ENCODE measurements at places on chromosomes 6 and 20.

DNA sequence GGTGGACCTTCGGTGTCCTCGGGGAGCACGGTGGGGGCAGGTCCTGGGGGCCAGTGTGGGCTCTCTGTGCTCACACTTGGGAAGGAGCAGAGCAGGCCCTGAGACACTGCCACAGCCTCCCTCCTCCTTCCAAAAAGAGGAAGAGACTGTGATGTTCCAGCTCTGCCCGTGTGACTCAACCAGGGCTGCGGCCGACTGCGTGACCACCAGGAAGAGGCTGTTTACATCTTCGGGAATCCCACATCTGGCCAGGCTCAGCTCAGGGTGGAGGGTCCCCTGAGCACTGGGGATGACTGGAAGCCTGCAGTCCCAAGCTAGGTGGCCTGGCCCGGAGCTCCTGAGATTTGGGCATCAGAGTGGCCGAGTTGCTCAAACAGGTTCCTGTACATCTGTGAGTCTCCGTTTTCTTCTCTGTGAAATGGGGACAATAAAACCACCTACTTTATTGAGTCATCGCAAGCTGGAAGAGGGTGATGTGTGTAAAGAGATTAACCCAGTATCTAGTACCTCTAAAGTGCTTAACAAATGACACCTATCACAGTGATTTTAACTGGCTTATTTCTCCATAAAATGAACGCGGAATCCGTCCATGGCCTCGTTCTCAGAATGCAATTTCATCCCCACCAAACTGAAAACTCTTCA, 242.1 kb downstream of the DLL1 start:
- DNase-seq, result peak; percentile 29

DNA sequence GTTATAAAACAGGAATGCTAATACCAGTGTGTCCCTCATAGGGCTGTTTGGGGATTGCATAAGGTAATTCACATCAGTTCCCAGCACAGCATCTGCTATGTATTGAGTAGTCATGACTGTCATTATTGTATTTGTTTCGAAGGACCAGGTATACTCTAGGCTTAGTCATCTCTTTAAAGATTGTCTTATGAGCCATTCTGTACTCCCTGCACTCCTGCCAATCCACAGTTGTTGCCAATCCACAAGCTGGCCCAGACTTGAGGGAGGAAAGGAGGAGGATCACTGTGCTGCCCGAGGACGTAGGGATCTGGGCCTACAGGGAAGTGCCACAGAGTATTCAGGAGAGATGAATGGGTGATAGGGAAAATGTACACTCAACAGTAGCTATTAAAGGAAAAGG, 113.0 kb upstream of the TIAM2 start:
- no peak for DNase-seq

DNA sequence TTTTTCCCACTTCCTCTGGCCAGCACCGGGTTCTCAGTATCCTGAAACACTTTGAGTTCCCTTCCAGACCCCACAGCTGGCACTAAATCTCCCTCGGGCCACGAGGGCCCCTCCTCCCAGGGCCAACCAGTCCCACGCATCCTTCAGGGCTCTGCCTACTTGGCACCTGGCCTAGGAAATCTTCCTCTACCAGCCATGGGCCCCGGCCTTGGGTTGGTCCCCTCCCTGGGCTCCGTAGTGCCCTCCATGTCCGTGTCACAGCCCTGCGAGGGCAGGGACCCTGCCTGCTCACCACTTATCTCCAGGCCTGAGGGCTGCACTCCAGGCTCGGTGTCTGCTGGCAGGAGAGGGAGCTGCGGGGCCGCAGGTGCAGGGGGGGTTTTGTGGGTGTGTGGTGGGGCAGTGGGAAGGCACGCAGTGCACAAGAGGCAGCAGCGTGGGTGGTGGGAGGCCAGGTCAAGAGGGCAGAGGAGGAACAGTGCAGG, 48.8 kb upstream of the CDH22 start:
- peak; percentile 53 for DNase-seq

- no peak for DNase-seq
Observed at GRCh38 chr6:129073051-129073450, 190.1 kb downstream of the LAMA2 start.

GRCh38 chr6:166675736-166676135, 48.7 kb upstream of the RPS6KA2 start:
- DNase-seq, result no peak

GRCh38 chr20:47019121-47019824, 124.6 kb downstream of the EYA2 start:
- DNase-seq, result no peak

DNA sequence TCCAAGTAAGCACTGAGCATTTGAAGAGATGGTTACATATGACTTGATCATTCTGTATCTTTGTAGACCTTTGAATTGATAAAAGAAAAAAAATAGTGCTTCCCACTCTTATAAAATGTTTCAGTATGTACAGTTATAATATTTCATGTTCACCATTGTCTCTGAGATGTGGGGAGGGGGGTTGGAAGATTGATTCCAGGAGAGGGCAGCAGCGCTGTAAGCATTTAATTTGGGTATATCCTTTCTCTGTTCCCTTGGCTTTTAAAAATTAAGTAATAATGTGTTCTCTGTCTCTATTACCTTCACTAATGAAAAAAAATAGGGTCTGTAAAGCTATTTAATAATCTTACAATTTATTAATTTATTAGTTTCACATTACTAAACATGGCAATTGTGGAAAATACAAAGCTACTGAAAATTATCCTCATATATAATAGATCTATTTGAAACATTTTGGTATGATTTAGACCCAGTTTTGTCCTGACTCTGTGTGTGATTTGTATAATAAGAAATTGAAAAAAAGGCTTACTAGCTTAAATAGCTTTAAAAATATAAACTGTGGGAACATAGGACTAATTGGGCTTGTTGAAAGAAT, 341.2 kb downstream of the CDKAL1 start:
- no peak for DNase-seq

GRCh38 chr6:50602292-50602691, 111.0 kb upstream of the TFAP2D start:
- DNase-seq, result no peak

DNA sequence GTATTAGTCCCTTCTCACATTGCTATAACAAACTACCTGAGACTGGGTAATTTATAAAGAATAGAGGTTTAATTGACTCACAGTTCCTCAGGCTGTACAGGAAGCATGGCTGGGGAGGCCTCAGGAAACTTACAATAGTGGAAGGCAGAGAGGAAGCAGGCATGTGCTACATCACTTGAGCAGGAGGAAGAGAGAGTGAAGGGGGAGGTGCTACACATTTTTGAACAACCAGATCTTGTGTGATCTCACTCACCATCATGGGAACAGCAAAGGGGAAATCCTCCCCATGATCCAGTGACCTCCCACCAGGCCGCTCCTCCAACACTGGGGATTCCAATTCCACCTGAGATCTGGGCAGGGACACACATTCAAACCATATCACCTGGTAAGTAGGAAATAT, 630.6 kb downstream of the QKI start:
- DNase-seq, result no peak

GRCh38 chr6:54697424-54697823, 149.1 kb upstream of the FAM83B start:
- no peak for DNase-seq

DNA sequence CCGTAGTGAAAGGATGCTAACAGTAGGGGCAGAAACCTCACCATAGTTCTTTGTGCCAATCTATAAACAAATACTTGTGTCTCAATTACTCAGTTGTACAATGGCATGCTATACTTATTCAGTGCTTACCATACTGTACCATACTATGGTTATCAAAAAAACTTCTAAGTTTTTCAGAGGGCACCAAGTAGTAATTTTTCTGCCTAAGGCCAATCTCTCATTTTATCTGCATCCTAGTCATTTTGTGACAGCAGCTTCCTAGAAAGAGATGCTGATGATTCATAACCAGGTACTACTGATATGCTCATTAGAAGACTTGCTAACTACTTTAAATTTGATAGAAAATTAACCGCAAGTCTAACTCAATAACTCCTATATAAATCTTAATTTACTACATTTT, 42.9 kb downstream of the TMEM244 start:
- DNase-seq, result no peak

DNA sequence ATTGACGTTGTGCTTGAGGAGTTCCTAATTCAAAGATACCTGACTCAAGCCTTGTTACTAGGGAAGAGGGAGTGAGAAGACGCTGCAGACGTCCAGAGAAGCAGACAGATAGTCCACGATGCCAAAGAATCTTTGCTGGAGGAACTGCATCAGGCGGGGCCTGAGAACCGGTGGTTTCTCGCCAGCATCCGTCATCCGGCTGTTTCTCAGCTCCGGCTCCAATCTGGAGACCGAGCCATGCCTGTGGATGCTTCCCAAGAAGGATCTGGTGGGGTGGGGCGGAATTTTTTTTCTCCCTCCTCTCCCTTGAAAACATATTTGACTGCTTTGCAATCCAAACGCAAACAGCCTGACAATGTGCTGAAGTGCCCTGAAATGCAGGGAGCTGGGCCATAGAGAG, 125.8 kb upstream of the SRSF6 start:
- DNase-seq, result no peak

- no peak for DNase-seq
Observed at GRCh38 chr6:85669735-85670194, 27.1 kb upstream of the SYNCRIP start.

DNA sequence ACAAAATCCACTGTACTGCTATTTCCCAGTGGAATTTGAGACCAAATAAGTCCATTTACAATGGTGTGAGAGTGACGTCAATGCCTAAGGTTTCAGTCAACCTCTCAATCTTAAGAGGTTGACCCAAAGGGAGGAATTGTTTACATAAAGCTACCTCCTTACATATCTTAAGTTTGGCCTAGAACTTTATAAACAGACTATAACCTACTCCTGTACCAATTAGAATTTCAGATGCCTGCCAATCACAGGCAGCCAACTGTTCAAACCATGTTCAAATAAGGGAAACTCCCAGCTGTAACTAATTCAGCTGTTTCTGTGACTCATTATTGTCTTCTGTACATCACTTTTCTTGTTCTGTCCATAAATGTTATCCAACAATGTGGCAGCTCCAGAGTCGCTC, 14.5 kb downstream of the LGSN start:
- DNase-seq, result no peak

GRCh38 chr6:144939921-144940320, 654.8 kb downstream of the UTRN start:
- no peak for DNase-seq

DNA sequence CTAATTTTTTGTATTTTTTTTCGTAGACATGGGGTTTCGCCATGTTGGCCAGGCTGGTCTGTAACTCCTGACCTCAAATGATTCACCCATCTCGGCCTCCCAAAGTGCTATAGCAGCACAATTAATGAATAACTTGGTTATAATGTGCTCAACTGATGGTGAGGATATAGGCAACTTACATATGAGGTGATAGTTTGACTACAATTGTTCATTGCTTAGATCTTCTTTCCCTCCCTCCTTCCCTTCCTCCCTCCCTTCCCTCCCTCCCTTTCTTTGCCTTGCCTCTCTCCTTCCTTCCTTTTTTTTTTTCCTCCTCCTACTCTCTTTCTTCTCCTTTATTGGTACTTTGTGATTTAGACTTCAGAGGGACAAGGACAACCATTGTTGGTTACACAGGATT, 151.2 kb downstream of the RNF144B start:
- DNase-seq, result no peak

DNA sequence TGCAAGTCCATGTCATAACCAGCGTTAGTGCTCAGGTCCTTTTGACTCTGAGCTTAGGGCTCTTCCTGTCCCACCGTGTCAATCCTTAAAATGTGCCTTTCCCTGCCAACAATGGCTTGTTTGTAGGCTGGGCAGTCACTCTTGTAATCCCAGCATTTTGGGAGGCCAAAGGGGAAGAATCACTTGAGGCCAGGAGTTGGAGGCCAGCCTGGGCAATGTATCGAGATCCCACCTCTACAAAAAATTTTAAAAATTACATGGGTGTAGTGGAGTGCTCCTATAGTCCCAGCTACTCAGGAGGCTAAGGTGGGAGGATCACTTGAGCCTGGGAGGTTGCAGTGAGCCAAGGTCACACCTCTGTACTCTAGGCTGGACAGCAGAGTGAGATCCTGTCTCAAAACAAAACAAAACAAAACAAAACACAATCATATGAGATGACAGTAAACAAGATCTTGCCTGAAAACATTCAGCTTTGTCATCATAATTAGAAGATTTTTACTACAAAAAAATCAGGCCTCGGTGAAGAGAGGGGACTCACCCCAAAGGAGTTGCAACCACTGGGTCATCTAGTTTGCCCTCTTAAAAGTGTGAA, 52.5 kb upstream of the SLC32A1 start:
- DNase-seq, result no peak

GRCh38 chr6:16758163-16758975, 2.9 kb downstream of the ATXN1 start:
- DNase-seq, result no peak

DNA sequence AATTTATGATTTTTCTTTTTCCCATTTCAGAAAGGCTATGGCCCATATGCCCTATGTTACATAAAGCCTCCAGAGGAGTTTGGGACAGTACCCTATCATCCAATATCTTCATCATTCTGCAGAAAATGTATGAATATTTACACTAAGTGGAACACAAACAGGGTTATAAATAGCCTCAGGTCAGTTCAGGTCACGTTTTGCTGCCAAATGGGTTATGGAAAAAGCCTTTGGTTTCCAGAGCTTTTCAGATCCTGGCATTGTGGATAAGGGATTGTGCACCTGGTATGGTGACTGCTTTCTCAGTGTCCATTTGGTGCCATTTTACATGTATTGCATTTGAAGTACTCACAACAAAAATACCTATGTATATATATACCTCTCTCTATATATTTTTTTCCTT, 29.4 kb downstream of the UTRN start:
- no peak for DNase-seq

DNA sequence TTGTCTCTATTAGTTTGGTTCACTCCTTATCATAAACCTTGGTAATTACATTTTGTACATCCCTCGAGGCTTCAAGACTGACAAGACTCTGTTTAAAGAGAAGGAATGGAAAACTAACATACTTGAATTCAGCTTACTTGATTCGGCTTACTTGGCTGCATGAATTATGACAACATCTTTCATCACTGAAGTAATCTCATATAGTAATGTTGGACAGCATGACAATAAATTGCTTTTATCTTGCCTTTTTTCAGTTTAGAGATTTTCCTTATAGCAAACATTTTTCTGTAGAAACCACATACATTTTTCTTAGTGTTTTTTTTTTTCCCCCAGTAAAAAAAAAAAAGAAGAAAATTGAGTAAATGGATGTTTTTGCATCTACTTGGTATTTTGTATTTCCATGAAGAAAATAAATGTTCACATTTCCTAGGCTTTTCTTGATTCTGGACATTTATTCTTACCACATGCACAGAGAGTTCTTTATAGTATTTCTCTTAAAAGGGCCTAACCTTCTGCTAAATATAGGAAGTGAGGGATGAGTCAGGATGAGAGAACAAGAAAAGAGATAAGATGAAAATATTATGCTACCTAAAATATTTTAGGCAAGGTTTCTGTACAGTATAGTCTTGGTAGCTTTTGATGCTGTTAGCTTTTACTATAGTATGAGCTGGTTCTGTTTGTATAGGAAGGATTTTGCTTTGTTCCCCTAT, 101.0 kb upstream of the HDGFL1 start:
- no peak for DNase-seq

DNA sequence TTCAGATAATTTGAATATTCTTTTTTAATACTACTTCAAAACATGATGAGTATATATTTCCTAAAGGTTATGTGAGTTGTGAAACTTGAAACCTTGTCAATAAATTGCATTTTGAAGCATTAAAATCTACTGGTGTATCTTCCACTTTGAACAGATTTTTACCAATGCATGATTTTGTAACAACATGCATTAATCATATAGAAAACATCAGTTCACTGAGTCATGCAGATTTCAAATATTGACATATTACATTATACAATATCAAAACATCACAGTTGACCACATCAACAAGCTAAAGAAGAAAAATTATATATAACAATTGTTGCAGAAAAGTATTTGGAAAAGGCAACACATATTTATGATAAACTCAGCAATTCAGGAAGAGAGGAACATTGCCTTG, 158.1 kb downstream of the WDR27 start:
- no peak for DNase-seq
